ENCODE measurements at places on chromosomes 3 and 15.

DNA sequence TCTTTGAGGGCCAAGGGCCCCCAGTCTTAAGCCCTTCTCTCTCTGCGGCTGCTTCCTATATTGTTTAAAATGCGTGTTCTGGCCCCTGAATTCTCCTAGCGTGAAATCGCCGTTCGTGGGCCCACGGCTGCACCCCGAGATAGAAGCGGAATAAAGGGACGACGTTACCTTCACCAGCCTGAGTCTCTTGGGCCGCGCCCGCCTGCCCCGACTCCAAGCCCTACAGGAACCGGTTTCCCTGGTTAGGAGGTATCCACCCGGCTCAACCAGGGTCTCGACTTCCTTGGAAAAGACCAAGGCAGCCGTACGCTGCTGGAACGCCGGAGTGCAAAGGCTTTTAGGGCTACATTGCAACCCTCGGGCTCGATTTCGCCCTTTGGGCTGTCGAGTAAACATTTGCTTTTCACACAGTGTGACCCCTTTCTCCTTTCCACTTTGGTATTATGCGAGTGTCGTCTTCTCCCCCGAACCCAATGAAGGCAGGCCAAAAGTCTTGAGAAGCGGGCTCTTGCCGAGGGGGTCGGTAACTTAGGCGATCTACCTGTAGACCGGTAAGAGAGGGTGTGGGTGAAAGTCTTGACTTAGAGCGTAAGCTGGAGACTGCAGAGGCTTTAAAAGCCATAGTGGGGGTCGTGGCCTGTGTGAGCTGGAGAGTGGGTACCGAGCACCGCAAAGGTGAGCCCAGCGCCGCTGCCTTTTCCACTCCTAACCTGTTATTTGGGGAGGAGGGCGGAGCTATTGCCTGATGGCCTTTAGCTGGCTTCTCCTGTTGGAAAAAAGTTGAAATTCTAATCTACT, 2.0 kb downstream of the TRIM71 start:
- DNase-seq, result no peak

DNA sequence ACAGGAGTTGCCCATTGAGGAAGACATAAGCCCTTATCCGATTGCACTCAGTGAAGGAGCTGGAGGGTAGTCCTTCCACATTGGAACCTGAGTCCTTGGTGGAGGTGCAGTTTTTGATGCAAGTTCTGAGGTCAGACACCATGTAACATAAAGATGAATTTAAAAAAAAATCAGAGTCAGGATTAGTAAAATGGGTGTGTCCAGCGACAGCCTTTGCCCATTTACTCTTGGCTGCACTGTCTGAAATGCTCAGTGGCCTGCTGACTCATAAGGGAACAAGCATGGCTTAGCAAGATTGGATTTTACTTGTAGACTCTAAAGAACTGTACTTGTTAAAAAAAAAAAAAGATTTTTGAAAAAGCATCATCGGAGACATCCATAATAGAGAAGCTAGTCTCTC, 241.1 kb upstream of the TOPAZ1 start:
- peak; percentile 79 for DNase-seq

DNA sequence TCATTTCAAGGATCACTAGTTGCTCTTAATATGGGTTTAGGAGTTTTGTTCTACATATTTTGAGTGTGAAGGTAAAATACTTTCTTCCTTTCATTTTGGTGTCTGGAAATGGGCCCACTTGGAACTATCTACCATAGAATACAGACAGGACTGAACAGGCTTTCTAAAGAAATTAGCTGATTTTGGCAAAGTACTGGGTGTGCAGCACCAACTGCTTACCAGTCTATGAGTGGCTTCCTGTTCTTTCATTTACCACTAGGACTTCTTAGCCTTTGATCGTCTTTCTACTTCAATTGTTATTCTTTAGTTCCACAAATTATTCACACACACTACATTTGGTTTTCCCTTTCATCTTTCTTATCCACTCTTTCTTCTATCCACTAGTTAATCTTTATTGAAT, 1196.3 kb downstream of the ROBO1 start:
- no peak for DNase-seq

DNA sequence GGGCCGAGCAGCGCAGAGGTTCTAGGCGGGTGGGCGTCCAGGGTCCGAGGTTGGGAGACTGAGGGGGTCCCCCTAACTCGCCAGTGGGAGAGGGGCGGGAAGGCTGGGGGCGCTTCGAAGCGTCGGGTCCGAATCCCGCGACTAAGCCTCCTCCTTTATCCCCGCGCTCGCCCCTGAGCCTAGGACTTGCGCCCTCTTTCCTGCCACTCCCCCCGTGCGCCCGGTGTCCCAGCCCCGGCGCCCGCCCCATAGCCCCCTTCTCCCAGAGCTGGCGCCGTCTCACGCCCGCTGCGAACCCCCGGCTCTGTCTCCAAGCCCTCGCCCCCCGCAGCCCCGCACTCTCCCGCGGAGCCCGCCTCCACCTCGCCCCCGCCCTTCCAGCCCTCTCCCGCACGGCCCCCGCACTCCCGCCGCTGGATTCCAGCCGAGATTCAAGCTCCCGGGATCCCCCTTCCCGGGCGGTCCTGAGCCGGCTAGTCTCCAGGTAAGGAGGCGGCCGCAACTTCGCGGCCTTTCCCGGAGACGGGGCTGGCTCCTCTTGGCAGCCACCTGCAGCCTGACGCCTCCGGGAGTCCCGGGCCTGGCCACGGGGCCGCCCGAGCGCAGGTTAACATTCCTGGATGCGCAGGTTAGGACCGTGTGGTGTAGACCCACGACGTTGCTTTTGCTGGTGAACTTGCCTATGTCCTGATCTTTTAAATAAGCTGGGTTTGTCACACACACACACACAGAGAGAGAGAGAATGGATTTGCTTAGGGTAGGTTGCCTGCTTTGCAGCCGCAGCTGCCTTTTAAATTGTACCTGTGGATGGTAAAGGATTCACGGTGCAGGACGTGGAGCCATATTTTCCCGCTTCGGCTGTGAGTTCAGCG, 563 bp downstream of the PXYLP1 start:
- no peak for DNase-seq

DNA sequence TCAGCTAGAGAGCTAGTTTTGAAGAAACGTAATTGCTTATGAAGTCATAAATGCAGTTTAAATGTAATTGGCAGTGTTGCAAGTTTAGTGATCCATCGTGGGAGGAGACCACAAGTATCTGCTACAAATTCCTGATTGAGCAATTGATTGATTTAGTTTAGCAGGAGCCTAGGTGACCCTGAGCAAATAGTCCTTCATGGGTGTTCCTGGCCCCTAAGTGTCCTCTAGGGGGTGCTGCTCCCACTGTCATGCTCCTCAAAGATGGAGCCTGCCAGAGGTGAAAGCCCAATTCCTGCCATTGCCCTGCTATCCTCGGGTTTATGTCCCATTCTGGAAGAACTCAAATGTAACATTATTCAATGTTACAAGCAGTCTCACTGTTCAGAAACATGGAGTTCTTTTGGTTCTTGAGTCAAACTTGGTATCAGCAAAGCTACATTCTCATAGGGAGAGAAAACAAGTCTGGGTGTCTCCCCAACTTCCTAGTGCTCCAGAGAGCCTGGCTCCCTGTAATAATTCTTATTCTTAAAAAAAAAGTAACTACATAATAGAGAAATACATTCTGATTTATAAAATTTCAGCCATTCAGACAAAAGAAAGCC, 29.8 kb upstream of the SENP5 start:
- DNase-seq, result peak; percentile 48

DNA sequence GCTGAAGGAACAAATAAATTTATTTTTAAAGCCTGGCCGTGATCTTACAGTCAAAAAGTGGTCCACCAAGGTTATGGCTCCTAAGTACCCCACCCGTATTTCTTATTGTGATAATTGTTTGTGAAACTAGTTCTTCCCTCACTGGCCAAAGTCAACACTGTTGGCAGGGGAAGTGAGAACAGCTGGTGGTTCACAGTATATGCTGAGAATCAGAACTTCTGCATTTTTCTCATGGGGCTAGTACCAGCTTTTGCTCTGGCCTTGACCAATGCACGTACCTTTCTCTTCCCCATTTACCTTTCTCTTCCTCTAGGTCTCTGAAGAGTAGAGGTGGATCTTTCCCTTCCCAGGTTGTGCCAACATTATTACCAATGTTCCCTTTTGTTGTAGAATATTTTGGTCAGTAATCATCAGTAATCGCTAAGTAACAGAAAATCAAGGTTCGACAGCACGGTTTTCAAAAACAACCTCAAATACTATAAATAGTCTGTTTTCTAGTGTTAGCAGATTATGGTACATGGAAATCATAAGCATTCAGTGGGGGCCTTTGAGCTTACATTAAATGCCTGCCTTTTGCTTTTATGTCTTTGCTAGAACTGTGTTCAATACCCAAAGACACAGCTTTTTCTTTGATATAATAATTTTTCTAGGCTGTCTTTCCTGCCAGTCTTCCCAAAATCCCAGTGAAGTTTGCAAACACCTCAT, 268.0 kb downstream of the LPP start:
- peak; percentile 25 for DNase-seq

DNA sequence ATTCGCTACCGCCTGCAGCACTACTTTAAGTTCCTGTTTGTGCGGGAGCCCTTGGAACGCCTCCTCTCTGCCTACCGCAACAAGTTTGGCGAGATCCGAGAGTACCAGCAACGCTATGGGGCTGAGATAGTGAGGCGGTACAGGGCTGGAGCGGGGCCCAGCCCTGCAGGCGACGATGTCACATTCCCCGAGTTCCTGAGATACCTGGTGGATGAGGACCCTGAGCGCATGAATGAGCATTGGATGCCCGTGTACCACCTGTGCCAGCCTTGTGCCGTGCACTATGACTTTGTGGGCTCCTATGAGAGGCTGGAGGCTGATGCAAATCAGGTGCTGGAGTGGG, 995 bp downstream of the CHST14 start:
- DNase-seq, result no peak

DNA sequence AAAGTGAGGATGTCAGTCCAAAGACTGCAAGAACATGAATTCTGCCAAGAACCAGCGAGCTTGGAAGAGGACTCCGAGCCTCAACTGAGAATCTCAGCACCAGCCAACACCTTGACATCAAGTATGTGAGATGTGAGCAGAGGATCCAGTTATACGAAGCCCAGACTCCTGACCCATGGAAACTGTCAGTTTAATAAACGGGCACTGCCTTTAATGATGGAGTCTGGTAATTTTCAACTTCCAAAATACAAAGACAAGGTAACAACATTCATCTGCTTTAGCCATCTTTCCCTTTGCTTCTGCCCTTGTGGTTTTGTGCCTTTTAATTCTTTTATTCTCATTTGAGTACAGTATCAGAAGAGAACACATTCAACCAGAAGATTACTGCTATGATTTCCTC, 211.9 kb downstream of the ULK4 start:
- DNase-seq, result no peak

DNA sequence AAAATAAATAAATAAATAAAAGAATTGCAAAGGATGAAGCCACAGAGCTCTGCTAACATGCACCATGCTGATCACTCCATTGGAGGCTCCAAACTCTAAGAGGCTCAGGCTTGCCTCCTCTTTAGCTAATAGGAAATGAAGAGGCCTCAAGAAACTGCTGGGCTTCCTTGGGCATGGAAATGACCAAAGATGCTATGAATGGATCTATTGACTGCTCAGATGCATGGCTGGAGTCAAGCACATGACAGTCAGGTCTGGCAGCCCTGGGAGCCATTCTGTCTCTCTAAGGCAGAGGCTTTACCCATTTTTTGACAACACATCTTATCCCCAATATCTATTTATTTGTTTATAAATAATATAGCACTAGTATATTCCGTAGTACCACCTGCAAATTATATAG, 5.3 kb upstream of the LIPC start:
- no peak for DNase-seq

- no peak for DNase-seq
These were observed 44.6 kb upstream of the ARPP21 start for GRCh38 chr3:35594739-35595138.

- no peak for DNase-seq
These were observed 152.8 kb downstream of the CHDH start for GRCh38 chr3:53693451-53693850.

DNA sequence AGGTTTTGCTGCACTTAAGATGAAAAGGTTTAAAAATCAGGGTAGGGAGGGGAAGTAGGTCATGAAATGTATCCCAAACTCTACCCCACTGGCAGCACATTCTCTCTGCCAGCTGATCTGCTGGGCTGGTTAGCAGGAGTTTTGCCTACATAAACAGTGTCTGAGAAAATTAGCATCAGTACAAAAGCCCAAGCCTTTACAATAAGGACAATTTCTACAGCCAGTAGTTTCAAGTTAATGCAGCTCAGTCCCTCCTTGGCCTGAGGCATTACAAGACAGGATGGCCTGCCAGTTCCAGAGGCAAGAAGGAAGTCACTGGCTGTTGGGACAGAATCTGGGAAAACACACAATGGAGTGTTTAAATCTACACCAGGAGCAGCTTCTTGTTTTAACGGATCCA, 32.8 kb downstream of the NCEH1 start:
- DNase-seq, result no peak

- DNase-seq, result no peak
These were observed 4.4 kb downstream of the MTMR14 start for GRCh38 chr3:9653565-9654248.

GRCh38 chr15:60840306-60840702, 361.4 kb upstream of the ICE2 start:
- peak; percentile 49 for DNase-seq
